ENCODE measurements at places on chromosomes 4 and X. TPM values are rescaled to one million over a fixed set of nuclear protein-coding genes. Genes with fewer than 3 reads are reported as not detected.

DNA sequence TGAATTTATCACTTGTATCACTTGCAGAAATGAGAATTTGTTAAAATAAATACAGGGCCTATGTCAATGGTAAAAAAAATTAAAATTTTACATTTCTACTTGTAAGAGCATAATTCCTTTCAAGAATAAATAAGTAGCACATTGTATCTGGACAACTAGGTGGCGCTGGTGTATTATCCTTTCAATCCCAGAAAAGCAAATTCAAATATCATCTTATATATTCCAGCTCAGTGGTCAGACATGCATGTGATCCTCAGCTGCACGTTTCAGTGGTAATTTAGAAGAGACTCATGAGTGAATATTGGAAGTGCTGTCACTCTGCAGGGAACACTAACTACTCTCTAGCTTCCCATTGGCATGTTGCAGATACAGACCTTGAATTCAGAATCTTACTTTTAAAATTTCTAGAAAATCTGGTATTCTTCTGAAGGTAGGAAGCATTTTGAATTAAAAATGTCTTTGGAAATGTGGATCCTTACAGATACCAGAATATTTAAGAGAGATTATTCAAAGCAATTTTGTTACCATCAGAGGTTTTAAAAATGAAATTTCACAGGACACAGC lies 1414.7 kb upstream of the TENM3 start:
- no peak for DNase-seq
- no peaks in the 10 kb centered on the region for H3K36me3 ChIP-seq
- no peaks in the 10 kb centered on the region for H3K27me3 ChIP-seq
- no peaks in the 10 kb centered on the region for H3K4me1 ChIP-seq
- no peak overlapping the region for H3K27ac ChIP-seq

DNA sequence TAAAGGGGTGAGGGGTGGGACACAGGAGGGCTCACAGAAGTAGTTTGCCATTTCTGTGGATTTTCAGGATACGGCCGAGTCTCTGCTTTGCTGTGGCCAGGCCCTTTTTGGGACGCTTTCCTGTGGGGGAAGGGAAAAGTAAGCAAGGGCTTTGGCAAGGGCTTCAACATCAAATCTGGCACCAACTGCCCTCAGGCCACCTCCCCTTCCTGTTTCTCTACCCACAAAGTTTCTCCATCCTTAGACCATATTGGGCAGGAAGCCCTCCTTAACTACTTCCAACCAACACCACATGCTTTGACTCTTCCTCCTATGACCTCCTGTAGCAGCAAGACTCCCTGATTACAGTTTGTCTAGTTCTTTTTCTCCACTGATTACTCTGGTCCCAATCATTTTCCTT lies 105.1 kb downstream of the PHF8 start:
- H3K27ac ChIP-seq, result no peak overlapping the region
- peaks cover 16% of the 10 kb centered on the region for H3K36me3 ChIP-seq
- no peak for DNase-seq
- H3K4me3 ChIP-seq, result no peak overlapping the region
- no peaks in the 10 kb centered on the region for H3K27me3 ChIP-seq

The CENPVL2 gene
- not detected for total RNA-seq

DNA sequence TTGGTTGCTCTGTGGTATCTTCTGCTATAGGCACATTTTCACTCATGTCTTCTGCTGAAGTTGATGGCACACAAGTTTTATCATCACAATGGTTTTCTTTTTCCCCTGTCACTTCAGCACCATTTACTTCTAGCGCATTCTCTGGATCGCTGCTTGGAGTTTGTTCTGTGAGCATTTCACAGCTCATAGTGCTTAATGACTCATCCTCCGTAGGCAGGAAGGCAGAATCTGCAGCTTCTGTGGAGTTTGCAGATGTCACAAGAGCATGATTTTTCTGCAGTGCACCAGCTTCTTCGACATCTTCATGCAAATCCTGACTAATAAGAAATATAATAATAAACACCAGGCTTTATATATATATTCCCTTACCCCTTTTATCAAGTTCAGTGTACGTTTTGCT lies 83.6 kb downstream of the CHM start:
- no peak overlapping the region for H3K4me3 ChIP-seq
- H3K36me3 ChIP-seq, result no peaks in the 10 kb centered on the region
- no peak for DNase-seq
- H3K27ac ChIP-seq, result no peak overlapping the region
- no peaks in the 10 kb centered on the region for H3K4me1 ChIP-seq
- no peaks in the 10 kb centered on the region for H3K27me3 ChIP-seq

DNA sequence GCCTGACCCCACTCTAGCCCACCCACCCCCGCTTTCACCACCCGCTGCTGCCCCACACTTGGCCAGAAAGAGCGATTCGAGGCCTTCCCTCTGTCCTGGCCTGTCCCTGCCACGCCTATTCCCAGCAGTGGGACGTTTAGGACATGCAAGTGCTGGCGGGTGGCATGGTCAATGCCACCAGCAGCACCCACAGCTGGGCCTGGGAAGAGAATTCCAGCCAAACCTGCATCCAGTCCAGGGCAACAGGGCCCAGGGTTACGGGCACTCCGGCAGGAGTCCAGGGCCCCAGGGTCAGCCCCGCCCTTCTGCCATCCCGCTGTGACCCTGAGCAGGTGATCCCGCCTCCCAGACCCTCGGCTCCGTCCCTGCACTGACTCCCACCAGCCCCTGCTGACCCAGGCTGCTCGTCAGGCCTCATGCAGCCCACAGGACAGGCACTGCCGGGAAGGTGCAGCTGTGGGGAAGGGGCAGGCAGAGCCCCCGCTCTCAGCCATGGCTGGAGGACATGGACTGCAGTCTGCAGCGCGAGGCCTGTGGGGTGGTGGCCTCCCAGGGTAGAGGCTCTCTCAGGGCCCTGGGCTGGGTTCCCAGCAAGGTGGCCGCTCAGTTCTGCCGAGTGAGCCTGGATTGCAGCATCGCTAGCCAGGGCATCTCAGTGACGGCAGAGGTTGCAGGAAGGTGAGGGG lies 6.8 kb upstream of the HTRA3 start:
- H3K4me1 ChIP-seq, result peaks cover 7% of the 10 kb centered on the region
- no peaks in the 10 kb centered on the region for H3K27me3 ChIP-seq
- H3K4me3 ChIP-seq, result no peak overlapping the region
- H3K27ac ChIP-seq, result no peak overlapping the region

DNA sequence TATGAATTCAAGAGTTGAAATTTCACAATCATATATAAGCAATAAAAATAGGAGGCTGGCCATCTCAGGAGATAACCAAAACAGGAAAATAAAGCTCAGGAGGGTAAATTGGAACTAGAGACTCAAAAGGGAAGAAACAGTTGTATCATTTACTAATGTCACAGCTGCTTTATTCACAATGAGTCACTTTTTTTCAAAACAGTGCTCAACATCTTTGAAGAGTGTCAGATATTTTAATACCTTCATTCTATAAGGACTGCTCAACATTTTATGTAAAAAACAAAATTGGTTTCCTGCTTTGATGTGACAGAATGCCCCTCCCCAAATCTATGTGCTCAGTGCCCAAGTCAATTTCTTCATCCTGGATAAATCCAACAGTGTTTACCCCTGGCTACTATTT lies 97.7 kb downstream of the DDX60 start:
- H3K4me3 ChIP-seq, result no peak overlapping the region
- H3K27me3 ChIP-seq, result no peaks in the 10 kb centered on the region
- H3K27ac ChIP-seq, result no peak overlapping the region
- peaks cover 5% of the 10 kb centered on the region for H3K36me3 ChIP-seq
- H3K4me1 ChIP-seq, result no peaks in the 10 kb centered on the region

DNA sequence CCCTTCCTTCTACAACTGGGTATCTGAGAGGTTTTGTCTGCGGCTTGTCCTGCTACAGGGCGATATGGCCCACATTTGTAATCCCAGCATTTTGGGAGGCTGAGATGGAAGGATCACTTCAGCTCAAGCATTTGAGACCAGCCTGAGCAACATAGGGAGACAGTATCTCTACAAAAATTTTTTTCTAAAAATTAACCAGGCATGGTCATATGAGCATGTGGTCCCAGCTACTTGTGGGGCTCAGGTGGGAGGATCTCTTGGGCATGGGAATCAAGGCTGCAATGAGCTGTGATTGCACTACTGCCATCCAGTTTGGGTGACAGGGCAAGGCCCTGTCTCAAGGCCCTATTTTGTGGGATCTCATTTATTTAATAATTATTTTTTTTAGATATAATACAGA lies 420.6 kb upstream of the PABPC4L start:
- no peaks in the 10 kb centered on the region for H3K27me3 ChIP-seq
- H3K4me1 ChIP-seq, result no peaks in the 10 kb centered on the region
- no peak overlapping the region for H3K4me3 ChIP-seq
- no peak overlapping the region for H3K27ac ChIP-seq

DNA sequence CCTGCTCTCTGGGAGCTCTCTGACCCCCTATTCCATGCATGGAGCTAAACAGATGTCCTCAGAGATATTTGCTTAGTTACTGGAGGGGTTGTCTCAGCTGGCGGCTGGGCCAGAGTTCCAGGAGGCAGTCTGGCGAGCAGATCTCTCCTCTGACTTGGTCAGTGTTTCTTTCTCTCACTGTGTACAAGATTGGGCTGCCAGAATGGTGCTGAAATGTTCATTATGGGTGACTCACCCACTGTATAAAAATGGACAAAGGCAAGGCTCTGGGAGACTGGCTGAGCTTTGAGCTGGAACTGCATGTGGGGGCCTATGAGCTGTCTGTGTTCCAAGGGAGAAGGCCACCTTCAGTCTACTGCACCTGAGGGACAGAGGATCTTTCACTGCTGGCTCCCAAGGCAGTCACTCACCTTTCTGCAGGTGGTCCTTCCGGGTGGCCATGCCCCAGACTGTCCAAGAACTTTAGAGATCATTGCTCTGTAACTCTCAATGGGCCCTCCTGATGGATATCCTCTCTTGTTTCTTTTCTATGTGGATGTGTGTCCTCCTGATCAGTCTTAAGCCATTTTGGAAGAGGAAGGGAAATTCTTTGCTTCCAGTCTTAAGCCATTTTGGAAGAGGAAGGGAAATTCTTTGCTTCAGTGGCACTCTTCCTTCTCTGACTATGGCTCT lies 88.2 kb downstream of the CFAP299 start:
- H3K36me3 ChIP-seq, result no peaks in the 10 kb centered on the region
- no peak for DNase-seq
- no peaks in the 10 kb centered on the region for H3K4me1 ChIP-seq
- no peak overlapping the region for H3K4me3 ChIP-seq
- H3K27me3 ChIP-seq, result no peaks in the 10 kb centered on the region

- H3K4me1 ChIP-seq, result no peaks in the 10 kb centered on the region
- no peaks in the 10 kb centered on the region for H3K36me3 ChIP-seq
- H3K27ac ChIP-seq, result no peak overlapping the region
- no peak overlapping the region for H3K4me3 ChIP-seq
- no peaks in the 10 kb centered on the region for H3K27me3 ChIP-seq
- DNase-seq, result no peak
Observed at GRCh38 chr4:105715692-105716278, 7.2 kb downstream of the GSTCD start.

- H3K27ac ChIP-seq, result no peak overlapping the region
- no peaks in the 10 kb centered on the region for H3K27me3 ChIP-seq
- no peaks in the 10 kb centered on the region for H3K36me3 ChIP-seq
Observed at GRCh38 chr4:123870216-123870876, 473.8 kb downstream of the SPRY1 start.

All from thyroid gland (tissue), 4 donors.